ENCODE measurements at places on chromosomes 3 and 15. TPM values are rescaled to one million over a fixed set of nuclear protein-coding genes. Genes with fewer than 3 reads are reported as not detected.
A peak's percentile ranks its signal among the peaks of the same experiment; 100 is the strongest.

EPHB1 gene
- total RNA-seq: 4.1 TPM

GADL1 gene
- total RNA-seq: 0.09 TPM

RYK gene
- 57.1 TPM for total RNA-seq

IL20RB gene
- 22.0 TPM for total RNA-seq

ASB14 gene
- total RNA-seq: not detected

USP50 gene
- 0.34 TPM for total RNA-seq

LRRC3B gene
- 1.6 TPM for total RNA-seq

DNA sequence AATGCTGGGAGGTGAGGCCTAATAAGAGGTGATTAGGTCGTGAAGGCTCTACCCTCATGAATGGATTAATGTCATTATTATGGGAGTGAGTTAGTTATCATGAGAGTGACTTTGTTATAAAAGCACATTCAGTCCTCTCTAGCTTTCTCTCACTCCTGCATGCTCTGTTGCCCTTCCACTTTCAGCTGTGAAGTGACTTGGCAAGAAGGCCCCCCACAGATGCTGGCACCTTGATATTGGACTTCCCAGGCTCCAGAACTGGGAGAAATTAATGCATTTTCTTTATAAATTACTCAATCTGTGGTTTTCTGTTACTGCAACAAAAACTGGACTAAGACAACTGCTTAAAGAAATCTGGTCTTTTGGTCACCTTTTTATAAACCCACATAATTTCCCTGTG is 144.3 kb downstream of the FBN1 start:
- no peaks in the 10 kb centered on the region for H3K27me3 ChIP-seq
- no peaks in the 10 kb centered on the region for H3K4me1 ChIP-seq
- no peak overlapping the region for H3K4me3 ChIP-seq
- no peak for DNase-seq
- H3K36me3 ChIP-seq: peaks cover 87% of the 10 kb centered on the region

GRCh38 chr3:115071601-115072000 is 75.5 kb downstream of the ZBTB20 start:
- peak; percentile 80 for DNase-seq
- no peaks in the 10 kb centered on the region for H3K27me3 ChIP-seq
- H3K4me1 ChIP-seq: peaks cover 32% of the 10 kb centered on the region

GRCh38 chr15:55017635-55018034 is 179.1 kb downstream of the RSL24D1 start:
- H3K36me3 ChIP-seq: no peaks in the 10 kb centered on the region
- no peak for DNase-seq
- no peaks in the 10 kb centered on the region for H3K27me3 ChIP-seq
- H3K4me1 ChIP-seq: no peaks in the 10 kb centered on the region
- no peak overlapping the region for H3K4me3 ChIP-seq

- peaks cover under 1% of the 10 kb centered on the region for H3K4me1 ChIP-seq
- H3K27me3 ChIP-seq: no peaks in the 10 kb centered on the region
- peaks cover 8% of the 10 kb centered on the region for H3K36me3 ChIP-seq
- H3K27ac ChIP-seq: no peak overlapping the region
- no peak for DNase-seq
Measured at GRCh38 chr3:66371432-66371831, 129.4 kb downstream of the LRIG1 start.

DNA sequence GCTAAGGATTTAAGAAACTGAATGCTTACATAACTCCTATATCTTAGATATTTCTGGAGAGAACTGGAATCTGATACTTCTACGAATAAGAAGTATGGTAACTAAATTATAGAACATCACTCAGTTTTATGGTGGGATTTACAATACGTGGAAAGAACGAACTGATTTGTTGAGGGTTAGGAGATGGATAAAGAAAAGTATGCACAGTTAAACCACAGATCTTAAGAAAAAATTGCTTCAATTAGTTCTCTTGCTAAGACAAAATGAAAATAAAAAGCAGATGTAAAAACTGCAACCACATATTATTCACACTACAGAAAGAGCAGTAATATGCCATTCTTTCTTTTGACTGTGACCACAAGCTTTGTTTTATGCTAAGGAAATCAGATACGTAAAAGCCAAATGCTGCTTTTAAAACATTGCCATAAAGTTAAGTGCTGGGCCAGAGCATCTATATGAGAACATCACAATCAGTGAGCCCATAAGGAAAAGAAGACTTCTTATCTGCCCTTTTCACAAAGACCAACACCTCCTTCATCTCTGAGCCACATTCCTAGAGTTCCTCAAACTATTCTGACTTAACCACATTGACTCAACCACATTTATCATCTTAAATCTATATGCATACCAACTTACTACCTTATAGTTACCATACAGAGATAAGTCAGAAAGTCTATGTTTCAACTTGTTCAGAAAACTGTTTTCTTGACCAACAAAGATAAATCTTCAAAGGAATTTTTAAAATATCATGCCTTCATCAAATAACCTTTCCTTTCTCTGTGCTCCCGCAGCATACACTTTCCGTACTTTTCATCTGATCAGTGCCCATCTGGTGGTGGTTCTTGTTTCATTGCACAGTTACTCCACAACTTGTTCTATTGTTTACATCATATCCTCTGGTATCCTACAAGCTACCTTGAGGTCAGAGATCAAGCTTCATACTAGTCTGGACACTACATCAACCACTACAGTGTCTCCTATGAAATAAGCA is 61.7 kb downstream of the FSIP1 start:
- no peaks in the 10 kb centered on the region for H3K27me3 ChIP-seq
- no peak overlapping the region for H3K4me3 ChIP-seq
- peak overlapping the region; percentile 19 for H3K27ac ChIP-seq
- no peaks in the 10 kb centered on the region for H3K36me3 ChIP-seq

DNA sequence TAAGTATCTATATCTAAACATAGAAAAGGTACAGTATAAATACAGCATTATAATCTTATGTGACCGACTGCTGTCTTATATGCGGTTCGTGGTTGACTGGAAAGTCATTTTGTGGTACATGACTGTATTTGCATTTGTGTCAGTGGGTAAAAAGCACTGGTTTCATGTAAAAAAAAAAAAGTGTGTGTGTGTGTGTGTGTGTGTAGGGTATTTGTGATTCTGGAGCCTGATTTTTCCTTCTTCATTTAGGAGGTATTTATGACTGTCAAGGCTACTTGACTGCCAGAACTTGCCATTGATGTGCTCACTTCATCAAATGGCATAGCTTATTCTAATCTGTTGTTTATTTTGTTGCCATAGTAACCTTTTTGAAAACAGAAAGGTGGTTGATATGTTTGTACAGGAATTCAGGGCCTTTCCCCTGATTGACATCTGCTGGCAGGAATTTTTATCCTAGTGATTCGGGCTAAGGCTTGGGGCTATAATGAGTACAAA is 63.2 kb downstream of the AKAP13 start:
- peak; percentile 61 for DNase-seq
- no peak overlapping the region for H3K4me3 ChIP-seq
- peaks cover 6% of the 10 kb centered on the region for H3K4me1 ChIP-seq
- H3K27me3 ChIP-seq: no peaks in the 10 kb centered on the region
- H3K36me3 ChIP-seq: no peaks in the 10 kb centered on the region
- H3K27ac ChIP-seq: peak overlapping the region; percentile 33

DNA sequence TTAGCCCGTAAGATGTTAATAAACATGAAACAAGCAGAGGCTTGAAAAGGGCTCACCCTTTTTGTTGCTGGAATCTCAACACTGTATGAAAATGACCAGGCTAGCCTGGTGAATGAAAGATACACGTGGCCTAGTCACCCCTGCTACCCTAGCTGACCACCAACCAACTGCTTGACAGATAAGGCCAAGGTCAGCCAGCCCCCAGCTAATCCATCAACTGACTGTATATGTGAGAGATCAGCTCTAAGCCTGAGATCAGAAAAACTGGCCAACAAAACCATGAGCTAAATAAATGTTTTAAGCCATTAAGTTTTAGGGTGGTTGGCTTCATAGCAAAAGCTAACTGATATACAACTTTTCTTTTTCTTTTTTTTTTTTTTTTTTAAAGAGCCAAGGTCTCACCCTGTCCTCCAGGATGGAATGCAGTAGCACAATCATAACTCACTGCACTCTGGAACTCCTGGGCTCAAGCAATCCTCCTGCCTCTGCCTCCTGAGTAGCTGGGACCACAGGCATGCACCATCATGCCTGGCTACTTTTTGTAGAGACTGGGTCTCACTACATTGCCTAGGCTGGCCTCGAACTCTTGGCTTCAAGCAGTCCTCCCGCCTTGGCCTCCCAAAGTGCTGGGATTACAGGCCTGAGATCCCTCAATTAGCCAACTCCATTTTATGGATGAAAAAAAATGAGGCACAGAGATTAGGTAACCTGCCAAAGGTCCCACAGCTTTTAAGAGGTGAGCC is 34.6 kb downstream of the SH3BP5 start:
- H3K27ac ChIP-seq: no peak overlapping the region
- no peaks in the 10 kb centered on the region for H3K27me3 ChIP-seq
- H3K36me3 ChIP-seq: peaks cover 3% of the 10 kb centered on the region

- peaks cover 34% of the 10 kb centered on the region for H3K4me1 ChIP-seq
- no peak overlapping the region for H3K4me3 ChIP-seq
- H3K27me3 ChIP-seq: no peaks in the 10 kb centered on the region
- H3K36me3 ChIP-seq: no peaks in the 10 kb centered on the region
Measured at GRCh38 chr3:25588441-25589103, 76.1 kb downstream of the TOP2B start.

DNA sequence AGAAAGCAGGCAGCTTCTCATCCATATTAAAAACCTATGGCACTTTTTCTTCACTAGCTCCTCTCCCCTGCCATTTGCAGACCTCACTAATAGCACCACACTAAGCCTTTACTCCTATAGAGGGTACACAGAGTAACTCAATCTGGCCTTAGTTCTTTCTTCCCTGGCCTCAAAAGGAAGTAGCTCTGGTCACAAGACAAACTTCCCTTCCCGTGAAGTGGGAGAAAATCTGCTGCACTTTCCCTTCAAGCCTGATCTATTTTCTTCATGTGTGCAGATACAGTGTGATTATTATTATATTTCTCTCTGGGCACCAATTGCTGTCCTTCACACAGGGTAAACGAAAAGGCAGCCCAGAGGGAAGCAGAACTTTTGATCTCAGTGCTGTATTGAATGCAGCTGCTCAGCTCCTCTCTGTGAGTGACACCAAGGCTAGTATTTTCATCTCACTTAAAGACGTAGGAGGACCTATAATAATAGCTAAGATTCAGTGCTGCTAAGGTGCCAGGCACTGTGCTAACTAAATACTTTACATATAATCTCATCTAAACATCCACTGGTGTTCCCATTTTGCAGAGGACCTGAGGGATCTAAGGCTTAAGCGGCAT is 61.9 kb upstream of the RASGRP1 start:
- H3K27me3 ChIP-seq: peaks cover 13% of the 10 kb centered on the region
- no peak for DNase-seq

- no peak overlapping the region for H3K27ac ChIP-seq
- no peaks in the 10 kb centered on the region for H3K27me3 ChIP-seq
- H3K36me3 ChIP-seq: no peaks in the 10 kb centered on the region
- H3K4me3 ChIP-seq: no peak overlapping the region
- H3K4me1 ChIP-seq: peaks cover 10% of the 10 kb centered on the region
Measured at GRCh38 chr3:99579965-99580364, 58.4 kb upstream of the COL8A1 start.

DNA sequence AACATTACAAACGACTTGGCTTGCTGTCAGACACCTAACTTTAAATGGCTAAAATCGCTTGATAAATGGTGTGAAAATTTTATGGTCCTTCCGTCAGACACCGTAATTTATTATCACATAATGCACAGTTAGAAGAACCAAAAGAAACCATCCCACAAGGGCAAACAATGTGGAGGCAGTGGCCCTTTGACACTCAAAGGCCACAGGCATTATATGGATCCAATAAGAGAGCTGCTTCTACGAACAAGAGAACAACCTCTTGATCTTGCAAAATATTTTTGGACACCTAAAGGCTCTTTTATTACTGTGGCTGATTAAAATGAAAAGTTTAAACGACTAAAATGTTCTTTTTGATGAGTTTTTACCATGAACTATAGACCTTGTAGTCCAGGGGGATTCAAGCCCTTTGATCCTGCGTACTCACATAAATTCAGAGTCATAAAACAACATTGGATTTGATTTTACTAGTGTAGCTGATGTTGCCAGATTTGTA is 202.8 kb downstream of the FMN1 start:
- no peak overlapping the region for H3K4me3 ChIP-seq
- no peak overlapping the region for H3K27ac ChIP-seq
- H3K27me3 ChIP-seq: no peaks in the 10 kb centered on the region
- no peaks in the 10 kb centered on the region for H3K36me3 ChIP-seq
- no peak for DNase-seq

GRCh38 chr3:39137435-39137936 is 15.9 kb downstream of the CSRNP1 start:
- H3K36me3 ChIP-seq: peaks cover 23% of the 10 kb centered on the region
- no peak for DNase-seq
- no peak overlapping the region for H3K27ac ChIP-seq

DNA sequence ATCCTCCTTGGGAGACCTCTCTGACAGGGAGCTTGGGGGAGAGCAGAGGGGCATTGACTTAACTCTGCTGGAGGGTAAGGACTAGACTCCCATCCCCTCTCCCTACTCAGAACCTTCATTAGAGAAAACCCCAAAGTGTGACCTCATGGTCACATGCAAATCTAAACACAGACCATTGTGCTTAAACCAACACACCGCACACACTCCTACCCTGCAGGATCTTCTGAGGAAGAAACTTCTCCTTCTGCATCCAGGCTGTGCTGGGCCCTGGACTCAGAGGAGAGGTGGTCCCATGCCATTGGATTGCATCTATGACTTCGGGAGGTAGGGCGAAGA is 805 bp upstream of the PARP16 start:
- peaks cover 2% of the 10 kb centered on the region for H3K27me3 ChIP-seq
- no peaks in the 10 kb centered on the region for H3K36me3 ChIP-seq
- DNase-seq: no peak
- no peak overlapping the region for H3K27ac ChIP-seq
- no peak overlapping the region for H3K4me3 ChIP-seq
